ENCODE measurements at places on chromosomes 12 and 14.

DNA sequence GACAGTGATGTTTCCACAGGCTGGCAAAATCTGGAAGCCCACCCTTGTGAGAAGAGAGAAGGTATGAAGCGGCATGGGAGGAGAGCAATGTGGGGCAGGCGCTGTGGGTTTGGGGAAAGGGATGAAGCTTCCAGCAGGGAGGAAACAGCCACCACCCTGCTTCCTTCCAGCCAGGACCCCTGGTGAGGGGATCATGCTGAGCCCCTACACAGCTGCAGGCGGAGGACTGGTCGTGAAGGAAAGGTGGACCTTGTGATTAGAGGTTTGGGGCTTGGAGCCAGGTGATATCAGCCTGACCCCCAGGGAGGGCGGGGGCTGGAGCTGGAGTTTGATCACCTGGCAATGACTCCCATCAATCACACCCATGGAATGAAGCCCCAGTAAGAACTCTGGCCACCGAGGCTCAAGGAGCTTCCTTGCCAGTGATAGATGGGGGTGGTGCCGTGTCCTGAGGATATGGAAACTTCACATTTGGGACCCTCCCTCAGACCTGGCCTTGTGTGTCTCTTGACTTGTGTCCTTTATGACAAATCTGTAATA, 48.6 kb downstream of the RIMBP2 start:
- no peak for DNase-seq

- DNase-seq, result no peak
Measured at GRCh38 chr12:108573317-108573716, 10.9 kb downstream of the ISCU start.

GRCh38 chr12:31906557-31907301, 52.5 kb upstream of the RESF1 start:
- DNase-seq, result peak; percentile 35

DNA sequence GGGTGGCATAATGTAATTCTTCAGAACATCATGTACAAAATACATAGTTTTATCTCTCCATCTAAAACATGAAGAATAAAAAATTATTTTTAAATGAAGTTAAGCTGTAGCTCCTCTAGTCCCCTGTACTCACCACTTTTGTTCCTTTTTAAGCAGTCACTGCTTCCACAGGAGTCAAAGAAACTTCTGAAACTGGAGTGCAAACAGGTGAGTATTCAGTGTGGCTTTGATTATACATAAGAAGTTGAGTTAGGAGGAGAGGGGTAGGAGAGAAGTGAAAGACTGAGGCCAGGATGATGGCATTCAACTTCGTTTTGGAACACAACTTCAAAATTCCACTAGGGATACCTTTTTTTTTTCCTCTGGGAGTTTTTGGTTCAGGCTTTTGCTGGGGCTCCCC, 131.4 kb upstream of the CNTN1 start:
- DNase-seq, result no peak

DNA sequence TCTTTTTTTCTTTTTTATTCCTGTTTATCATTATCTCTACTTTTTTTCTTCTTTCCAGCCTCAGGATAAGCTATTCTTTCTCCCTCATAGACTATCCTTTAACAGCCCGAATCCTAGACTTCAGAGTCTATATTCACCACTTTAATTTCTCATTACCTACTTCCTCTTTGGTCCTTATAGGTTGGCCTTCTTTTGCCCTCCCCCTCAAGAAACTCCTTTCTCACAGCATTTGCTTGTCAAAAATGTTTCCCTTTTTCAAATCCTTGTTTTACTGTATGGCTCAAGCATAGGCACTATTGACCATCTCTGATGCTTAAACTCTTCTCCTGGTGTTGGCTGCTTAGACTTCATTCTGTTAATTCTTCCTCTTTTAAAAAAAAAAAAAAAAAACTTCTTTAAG, 52.5 kb downstream of the KIAA0586 start:
- no peak for DNase-seq

DNA sequence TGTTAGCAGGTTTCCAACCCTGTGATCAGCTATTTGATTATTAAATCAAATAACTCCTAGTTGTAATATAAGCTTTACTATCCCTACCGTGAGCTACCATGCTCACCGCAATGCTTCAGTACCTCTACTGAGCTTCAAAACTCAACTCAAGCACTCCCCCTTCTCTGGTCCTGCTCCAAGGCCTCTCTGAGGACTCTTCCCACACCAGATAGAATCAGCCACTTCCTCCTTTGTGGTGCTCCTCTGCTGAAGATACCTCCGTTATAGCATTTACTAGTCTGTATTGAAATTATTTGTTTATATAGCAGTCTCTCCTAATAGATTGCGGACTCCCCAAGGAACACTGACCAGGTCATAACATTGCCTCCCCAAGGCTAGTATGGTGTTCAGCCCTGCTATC, 17.5 kb downstream of the AREL1 start:
- DNase-seq, result no peak

GRCh38 chr14:75723716-75724115, 62.7 kb downstream of the TTLL5 start:
- no peak for DNase-seq
